ENCODE measurements at places on chromosomes 12 and 14. TPM values are rescaled to one million over a fixed set of nuclear protein-coding genes. Genes with fewer than 3 reads are reported as not detected.

- no peak for DNase-seq
Measured at GRCh38 chr12:56541631-56542030, 20.0 kb downstream of the RBMS2 start.

GRCh38 chr14:63857466-63858030, 4.7 kb downstream of the SYNE2 start:
- DNase-seq = no peak

GRCh38 chr14:82710267-82710841, 1176.7 kb upstream of the SEL1L start:
- no peak for DNase-seq

DNA sequence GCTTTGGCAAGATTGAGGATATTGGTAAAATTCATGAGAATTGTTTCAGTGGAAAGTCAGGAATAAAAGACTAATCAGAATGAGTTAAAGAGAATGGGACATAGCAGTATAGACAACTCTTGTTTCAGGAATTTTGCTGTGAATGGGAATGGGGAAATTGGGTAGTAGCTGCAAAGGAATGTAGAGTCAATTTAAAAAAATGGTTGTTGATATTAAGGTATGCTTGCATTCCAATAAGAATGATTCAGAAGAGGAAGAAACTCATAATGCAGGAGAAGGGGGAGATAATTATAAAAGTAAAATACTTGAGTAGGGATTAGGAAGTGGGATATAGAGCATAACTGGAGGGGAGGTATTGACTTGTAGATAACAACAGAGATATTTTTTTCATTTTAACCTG, 40.7 kb downstream of the MNAT1 start:
- DNase-seq = no peak

DNA sequence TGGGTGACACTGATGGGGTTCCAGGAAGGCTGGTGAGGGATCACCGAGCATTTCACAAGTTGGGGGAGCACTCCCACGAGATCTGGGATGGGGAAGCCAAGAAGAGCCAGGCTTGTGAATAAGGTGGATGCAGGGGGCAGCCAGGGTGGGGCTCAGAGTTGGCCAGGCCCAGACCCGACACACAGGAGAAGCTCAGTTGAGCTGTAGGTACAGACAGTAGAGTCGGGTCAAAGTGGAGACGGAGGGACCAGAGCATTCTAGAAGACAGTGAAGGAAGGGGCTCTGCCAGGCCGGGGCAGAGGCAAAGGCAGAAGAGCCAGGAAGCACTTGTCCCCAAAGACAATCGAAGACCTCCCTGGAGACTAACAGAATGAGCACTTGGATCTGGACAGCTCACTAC, 70.9 kb upstream of the BCL11B start:
- DNase-seq = no peak

- DNase-seq = no peak
Measured at GRCh38 chr12:112096070-112096469, 12.5 kb downstream of the NAA25 start.

DNA sequence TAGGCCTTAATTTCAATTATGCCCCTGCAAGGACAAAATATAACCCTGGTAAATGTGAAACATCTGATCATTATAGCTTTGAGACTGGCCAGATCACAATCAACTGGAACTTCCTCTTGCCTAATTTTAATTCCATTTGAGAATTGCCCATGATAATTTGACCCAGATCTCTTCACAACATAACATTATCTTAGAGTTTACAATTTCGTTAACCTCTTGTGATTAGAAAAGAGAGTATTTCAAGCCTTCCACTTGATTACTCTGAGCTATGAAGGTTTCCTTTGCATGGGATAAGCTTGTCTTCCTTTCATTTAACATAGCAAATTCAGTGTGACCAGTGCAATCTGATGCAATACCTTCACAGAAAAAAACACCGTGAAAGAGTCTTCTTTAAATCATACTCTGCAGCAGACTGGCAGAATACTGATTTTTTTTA, 143.6 kb downstream of the DUSP6 start:
- no peak for DNase-seq

DNA sequence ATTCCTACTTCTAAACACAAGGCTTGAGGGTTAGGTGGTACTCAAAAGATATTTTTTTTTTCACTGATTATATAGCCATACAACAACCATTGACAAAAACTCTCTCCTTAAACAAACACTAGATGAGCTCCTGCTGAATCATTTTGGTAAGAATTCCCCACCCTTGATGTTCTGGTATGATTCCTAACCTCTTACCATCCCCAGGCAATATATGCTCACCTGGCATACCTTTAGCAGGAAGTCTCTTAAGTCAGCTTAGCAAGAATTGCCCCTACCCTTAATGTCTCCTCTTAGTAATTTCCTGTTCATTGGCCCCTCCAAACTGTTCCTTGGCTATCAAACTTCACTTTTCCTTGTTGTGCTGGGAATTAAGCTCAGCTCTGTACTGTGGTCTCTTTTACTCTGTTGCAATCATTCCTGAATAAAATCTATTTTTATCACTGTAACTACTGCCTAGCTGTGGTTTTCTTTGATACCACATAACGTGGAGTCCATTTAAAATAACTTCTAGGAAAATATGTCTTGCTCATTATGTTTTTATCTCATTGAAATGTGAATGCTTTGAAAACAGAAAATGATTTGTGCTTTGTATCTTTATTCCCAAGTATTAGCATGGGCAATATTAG, 712.6 kb downstream of the SLC16A7 start:
- no peak for DNase-seq

GRCh38 chr12:46874642-46875041, 48.8 kb upstream of the SLC38A4 start:
- no peak for DNase-seq

- DNase-seq = no peak
Measured at GRCh38 chr14:56555921-56556570, 23.6 kb upstream of the TMEM260 start.

DNA sequence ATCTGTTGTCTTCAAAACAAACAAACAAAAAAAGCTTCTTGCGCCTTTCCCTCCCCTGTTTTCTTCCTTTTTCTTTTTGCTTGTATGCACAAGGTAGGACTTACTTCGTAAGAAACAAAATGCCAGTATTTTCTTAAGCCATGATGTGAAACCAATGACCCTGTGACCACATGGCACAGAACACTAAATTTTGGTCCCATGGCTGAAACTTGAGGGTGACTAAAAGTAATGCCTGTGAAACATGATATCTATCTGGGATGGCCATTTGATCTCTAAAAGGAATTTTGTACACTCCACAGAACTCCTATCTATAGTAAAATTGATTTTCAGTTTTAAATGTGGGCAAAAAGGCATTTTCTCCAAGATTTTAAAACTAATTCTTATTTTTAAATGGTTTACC, 63.6 kb downstream of the PAPOLA start:
- no peak for DNase-seq

DNA sequence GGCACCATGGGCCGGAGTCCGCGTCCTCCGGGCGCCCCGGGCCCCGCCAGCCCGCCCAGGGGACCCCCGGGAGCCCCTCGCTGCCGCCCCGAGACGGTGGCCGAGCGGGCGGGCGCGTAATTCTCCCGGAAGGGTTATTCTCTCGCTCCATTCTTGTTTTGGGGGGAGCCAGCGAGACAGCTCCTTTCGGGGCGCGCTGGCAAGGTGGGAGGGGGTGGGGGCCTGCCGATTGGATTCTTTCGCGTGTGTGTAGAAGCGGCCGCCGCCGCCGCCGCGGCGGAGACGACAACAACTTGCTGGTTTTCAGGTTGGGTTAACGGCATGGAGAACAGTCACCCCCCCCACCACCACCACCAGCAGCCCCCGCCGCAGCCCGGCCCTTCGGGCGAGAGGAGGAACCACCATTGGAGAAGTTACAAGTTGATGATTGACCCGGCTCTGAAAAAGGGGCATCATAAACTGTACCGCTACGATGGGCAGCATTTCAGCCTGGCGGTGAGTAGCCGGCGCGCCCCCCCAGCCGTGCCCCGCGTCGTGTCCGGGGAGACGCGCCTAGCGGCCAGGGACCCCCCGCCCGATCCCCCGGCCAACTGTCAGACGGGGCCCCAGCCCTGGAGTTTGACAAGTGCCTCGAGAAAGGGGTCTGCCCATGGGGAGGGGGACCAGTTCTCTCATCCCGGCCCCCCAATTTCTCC, 755 bp downstream of the SETD1B start:
- no peak for DNase-seq

DNA sequence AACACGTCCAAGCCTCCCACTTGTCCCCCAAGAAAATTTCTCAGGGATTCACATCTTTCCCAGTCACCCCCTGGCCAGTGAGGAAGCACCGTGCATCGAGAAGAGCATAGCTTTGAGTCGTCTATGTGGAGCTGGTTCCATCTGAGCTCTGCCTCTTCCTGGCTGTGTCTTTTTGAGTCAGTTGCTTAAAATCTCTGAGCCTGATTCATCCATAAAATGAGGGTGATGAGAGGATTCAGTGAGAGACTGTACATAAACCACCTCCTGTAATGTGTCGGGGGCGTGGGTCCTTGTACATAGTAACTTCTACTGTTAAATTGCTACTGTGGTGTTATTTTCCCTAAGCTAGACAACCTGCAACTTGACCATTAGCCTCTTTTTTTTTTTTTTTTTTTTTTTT, 13.8 kb downstream of the CD9 start:
- no peak for DNase-seq

GRCh38 chr14:90440021-90440451, 43.2 kb downstream of the CALM1 start:
- DNase-seq = no peak

DNA sequence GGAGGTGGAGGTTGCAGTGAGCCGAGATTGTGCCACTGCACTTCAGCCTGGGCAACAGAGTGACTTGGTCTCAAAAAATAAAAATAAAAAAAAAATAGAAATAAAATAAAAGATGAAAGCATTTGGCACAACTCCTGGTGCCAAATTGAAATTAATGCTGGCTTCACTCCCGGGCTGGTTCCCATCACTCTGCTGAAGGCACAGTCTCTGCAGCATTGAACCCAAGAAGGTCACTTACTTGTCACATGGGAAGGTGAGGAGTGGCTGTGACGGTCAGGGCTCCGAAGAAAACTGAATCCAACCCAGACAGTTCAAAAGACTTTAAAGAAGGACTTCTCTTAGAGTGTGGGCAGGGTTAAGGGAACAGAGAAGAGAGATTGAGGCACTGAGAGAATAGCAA, 10.5 kb upstream of the CCDC63 start:
- no peak for DNase-seq

DNA sequence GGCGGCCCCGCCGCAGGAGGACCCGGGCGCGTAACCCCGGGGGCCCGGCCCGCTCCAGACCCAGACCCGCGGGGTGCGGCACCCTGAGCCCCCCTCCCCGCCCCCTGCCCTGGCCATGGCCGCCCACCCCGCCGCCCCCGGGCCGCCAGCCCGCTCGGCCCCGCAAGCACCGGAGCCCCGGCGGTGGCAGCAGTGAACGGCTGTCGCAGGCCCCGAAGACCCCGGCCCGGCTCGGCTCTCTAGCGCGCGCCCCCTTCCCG, 221 bp downstream of the MARCHF9 start:
- DNase-seq = no peak

DNA sequence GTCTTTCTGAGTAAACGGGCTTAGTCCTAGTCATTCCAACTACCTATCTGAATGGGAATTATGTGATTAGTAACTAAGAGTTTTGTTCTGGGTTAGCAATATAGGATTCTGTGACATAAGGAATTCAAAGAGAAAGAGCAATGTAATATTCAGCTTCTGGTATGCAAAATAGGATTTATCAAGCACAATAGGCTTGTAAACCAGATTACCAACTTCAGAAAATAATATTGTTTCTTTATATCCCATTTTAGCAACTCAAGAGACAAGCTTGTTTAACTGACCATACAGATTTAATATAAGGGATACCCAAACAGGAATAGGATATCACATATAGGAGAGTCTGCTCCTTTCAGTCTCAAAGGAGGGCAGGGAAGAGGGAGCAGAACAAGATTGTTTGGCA, 240.9 kb downstream of the CEP128 start:
- no peak for DNase-seq

DNA sequence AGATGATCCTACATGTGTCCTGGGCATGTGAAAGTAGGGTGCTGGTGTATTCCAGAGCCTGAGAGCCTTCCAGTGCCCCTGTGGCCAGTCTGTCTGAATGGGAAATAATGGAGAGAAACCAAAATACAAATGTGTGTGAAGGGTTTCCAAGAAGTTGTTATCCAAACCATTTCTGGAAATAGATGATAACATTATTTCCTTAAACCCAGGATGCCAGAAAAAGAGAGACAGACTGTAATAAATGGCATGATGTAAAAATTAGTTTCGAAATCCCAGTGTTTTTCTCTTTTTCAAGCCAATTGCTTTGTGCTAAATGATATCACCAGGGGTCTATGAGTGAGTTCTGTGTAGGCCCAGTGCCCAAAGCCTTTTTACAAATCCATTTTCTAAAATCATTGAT, 175.3 kb downstream of the PHLDA1 start:
- no peak for DNase-seq

DNA sequence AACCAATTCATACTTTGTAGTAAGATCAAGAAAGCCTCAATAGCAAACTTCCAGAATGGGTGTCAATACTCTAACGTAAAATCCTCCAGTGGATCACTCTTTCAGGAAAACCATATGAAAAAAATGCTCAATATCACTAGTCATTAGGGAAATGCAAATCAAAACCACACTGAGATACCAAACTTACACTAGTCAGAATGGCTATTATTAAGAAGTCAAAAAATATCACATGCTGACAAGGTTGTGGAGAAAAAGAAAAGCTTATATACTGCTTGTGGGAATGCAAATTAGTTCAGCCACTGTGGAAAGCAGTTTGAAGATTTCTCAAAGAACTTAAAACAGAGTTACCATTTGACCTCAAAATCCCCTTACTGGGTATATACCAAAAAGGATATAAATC, 49.5 kb upstream of the ATXN7L3B start:
- DNase-seq = no peak

DNA sequence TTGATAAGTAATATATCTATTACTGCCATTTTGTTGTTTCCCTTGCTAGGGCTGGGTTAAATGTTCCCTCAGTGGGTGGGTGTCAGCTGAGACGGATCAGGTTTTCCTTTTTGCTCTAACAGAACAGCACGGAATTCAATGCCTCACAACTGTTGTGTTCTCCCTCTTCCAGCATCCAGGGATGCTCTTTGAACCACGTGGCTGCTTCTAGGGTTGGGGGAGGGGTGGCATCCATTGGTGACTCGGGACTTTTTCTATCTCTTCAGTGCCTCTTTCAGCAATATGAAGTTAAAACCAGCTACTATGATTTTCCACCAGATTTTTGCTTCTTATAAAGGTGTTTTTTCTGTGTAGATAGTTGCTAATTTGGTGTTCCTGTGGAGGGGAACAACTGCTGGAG, 884.9 kb upstream of the FOXG1 start:
- no peak for DNase-seq

GRCh38 chr14:99884834-99885648, 91.8 kb downstream of the EML1 start:
- no peak for DNase-seq

- DNase-seq = no peak
Measured at GRCh38 chr12:88834226-88834625, 254.0 kb upstream of the KITLG start.

- DNase-seq = no peak
Measured at GRCh38 chr12:52865090-52865944, 16.5 kb upstream of the KRT78 start.

- DNase-seq = no peak
Measured at GRCh38 chr12:100101000-100101399, 41.7 kb downstream of the BLTP3B start.

GRCh38 chr12:93185369-93185741, 192.4 kb upstream of the NUDT4 start:
- DNase-seq = no peak

BHLHE41 gene
- 33.3 TPM for total RNA-seq

PTGDR gene
- 0.51 TPM for total RNA-seq

LRIG3 gene
- 6.1 TPM for total RNA-seq

NPFF gene
- not detected for total RNA-seq

CPSF6 gene
- 35.4 TPM for total RNA-seq

TEX52 gene
- not detected for total RNA-seq

CLEC7A gene
- total RNA-seq = 2.6 TPM

NDRG2 gene
- total RNA-seq = 304 TPM

SMCO2 gene
- total RNA-seq = 0.38 TPM

SLC8A3 gene
- 0.19 TPM for total RNA-seq
